LNCaP clone FGC (cell line): ENCODE measurements at places on chromosomes 6 and 20.
A peak's percentile ranks its signal among the peaks of the same experiment; 100 is the strongest.

DNA sequence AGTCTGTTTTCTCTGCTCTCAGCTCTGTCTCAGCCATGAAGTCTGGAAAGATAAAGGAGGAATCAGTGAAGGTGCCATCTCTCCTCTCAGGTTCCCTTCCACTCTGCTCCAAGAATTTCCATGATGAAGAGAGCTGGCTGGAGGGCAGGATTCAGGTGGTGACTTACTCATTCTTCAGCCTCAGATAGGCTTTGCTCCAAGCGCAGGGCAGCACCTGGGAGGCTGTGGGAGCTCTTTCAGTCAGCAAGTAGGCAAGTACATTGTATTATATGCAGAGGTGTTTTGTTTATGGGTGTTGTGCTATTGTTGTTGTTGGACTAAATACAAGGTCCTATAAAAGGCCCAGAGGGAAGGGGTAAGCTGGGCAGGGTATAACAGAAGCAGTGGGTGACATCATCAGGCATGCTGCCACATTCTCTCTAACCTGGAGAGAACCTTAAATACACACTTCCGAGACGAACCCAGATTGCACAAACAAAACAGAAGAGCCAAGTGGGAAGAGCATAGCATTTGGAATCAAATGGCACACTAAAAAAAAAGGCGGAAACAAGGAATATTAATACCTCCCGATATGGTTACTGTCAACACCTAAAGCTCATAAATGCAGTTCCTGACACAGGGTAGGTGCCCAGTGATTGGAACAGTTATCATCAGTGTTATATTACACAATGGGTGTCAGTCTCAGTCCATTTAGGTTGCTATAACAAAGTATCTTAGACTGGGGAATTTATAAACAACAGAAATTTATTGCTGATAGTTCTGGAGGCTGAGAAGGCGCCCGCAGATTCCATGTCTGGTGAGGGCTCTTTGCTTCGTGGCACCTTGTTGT, 14.5 kb upstream of the PSMG4 start:
- DNase-seq = peak; percentile 92

- no peak for DNase-seq
These were observed 114.3 kb upstream of the JAG1 start for GRCh38 chr20:10788055-10788454.

GRCh38 chr20:7716286-7716972, 223.8 kb downstream of the HAO1 start:
- no peak for DNase-seq

- no peak for DNase-seq
These were observed 148.7 kb upstream of the JARID2 start for GRCh38 chr6:15096894-15097837.
